ENCODE measurements at places on chromosomes 6 and 20.

- DNase-seq = no peak
Measured at GRCh38 chr6:24664046-24664987, 2.4 kb downstream of the TDP2 start.

DNA sequence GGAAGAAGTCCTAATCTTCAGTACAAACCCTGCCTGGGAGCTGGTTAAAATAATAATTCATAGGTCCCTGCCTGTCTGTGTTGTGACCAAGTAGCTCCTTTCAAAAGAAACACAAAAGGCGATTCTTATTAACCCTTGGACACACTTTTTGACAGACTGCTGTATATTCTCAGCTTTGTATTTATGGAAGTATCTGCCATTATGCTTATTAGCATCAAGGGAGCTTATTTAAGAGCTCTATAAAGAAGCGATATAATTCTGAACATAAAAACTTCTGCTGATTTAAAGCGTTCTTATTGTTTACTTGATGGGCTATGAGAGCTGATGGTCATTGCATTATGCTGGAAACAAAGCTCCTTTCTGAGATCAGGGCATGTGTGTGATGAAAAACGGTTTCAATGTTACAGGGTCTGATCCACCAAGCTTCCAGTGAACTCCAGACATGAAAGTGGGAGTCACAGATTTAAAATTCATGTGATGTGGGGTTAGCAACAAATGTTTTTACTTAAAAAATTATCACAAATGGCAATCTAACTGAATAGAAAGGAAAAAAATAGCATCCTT lies 181.8 kb upstream of the PDE10A start:
- no peak for DNase-seq

DNA sequence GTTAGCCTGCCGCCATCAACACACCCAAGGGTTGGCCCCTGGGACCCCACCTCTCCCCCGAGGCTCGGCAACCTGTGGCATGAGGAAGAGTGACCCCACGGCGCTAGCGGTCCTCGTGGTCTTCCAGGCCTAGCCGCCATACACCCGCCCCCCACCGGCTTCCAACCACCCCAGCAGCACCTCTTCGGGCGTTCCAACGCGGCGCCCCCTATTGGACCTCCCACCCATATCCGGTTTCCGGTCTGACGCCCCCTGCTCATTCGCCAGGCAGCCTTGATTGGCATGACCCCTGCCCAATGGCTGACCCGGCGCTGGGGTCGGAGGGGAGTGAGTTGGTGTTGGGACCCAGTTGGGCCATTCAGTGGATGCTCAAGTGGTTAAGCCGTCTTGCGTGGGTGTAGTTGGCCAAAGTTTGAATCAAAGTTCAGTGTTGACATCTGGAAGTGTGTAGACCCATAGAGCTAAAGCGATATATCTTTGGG lies at the start of gene GNAS-AS1:
Gene GNAS-AS1 (minus strand): TSS at position 210 of the 482 bp plus-strand sequence.
- DNase-seq = peak; percentile 100

DNA sequence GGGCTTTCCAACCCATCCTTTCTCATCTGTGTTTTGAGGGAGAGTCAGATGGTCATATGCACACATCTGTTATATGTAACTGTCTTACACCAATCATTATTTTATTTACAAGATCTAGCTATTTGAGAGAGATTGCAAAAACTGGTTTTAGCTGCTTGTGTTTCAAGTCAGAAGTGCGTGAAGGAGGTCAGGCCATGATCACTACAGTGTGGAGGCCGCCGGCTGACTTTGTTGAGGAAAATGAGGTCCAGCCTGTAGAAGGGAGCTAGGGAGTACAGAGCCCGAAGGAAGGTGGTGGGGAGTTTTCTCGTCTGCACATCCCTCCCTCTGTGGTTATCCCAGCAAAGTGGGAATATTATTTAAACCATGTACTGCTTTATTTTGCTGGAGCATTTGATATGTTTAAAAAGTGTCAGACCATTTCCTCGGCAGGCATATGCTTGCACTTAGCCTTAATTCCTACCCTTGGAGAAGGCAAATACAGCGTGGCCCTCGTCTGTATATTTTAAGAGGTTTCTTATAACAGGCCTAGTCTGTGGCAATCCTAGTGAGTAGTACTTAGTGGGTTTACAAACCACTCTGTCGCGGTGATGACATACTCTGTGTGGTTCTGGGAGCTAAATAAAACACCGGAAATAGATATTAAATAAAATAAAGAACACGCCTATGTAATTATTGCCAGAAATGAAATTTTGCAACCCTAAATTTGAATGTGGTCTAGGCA lies 95.6 kb downstream of the UST start:
- DNase-seq = no peak

GRCh38 chr6:164612751-164613150 lies 696.7 kb downstream of the C6orf118 start:
- DNase-seq = no peak

DNA sequence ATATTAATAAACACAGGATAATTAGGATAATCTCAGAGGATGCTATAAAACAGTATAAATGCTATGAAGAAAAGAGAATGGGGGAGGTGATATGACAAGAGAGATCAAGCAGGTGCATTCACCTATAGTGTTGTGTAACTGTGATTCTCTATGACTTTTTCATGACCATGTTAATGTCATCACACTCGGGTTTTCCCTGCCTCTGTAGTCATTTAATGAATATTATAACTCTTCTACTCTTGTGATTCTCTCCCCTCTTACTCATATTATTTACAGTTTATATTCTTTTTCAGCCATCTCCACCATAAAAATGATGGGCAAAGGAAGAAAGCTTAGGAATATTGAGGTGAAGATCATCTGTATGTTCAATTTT lies 106.9 kb upstream of the SGK1 start:
- DNase-seq = no peak

DNA sequence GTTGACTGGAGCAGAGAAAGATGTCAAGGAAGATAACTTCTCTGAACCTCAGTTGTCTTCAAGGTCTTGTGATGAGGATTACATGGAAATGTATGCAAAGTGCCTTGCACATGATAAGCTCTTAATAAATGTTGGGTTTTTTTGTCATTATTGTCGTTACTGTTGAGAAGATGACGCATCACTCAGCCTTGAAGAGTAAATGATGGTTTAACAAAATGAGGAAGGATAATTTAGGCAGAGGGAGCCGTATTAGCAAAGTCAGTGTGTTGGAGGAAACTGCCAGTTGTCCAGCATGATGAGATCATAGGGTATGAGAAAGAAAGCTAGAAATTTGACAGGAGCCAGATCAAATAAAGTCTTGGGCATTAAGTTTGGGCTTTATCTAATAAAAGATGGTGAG lies 8.8 kb upstream of the SUPT3H start:
- no peak for DNase-seq

DNA sequence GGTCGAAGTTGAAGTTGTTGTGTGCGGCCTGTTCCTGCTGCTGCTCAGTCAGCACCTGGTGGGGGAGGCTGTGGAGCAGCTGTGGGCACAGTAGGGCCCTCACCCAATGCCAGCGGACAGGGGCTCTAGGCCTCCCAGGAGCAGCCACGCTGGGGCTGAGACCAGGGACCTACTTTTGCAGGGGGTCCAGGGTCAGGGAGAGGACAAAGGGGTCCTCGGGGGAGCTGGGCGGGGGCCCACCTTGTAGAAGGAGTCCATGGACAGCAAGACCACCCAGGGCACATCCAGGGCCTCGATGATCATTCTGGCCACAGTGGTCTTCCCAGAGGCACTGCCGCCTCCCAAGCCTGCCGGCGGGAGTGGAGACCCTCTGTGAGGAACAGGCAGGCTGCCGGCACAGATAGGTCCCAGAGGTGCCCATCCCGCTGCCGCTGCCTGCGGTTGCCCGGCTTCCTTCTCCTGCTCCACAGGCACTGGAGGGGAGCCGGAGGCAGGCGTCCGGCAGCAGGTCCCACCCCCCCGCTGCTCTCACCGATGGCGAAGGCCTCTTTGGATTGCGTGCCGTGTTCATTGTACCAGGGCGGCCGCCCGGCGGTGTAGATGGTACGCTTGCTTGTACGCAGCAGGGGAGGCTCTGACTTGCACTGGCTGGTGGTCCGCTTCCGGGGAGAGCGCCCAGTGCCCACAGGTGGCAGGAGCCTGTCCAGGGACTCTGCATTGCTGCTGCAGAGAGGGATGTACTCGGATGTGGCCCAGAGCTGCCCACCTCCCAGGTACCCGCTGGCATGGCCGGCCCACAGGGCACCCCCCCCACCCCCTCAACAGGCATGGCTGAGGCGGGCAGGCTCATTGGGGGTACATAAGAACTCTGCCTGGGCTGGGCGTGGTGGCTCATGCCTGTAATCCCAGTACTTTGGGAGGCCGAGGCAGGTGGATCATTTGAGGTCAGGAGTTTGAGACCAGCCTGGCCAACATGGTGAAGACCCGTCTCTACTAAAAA lies 10.0 kb downstream of the UCKL1 start:
- no peak for DNase-seq

GRCh38 chr6:69135927-69136326 lies 500.8 kb downstream of the ADGRB3 start:
- no peak for DNase-seq

DNA sequence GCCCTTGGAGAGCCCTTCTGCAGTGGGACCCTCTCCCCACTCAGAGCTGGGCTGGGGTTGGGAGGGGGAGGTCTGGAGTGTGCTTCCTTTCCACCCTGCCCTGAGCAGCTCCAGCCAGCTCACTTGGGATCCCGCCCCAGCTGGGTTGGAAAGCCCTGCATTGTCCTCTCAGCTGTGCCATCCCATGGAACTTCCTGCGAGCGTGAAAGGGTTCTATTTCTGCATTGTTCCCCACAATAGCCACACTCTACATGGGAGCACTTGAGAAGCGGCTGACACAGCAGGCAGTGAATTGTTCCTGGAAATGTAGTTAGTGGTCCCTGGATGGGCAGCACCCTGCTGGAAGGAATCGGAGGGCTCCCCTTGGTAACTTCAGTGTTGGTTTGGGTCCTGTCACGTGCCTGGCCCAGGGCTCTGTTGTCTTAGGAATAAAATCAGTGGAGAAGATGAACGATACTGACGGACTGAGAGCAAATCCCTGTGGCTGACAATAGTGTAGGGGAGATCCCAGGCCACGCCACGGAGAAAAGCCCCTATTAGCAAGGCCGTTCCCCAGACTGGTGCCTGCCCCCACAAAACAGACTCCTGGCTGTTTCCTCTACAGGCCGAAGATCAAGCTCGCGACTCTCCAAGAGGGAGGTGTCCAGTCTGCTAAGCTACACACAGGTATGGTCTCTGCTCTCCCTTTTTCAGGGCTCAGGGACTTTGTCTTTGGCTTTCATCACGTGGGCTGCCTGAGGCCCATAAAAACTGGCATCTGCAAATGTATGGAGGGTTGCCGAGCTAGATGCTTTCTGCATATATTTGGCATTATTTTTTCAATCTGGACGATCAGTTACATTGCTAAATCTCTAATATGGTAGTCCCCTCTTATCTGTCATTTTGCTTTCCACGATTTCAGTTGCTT lies 18.8 kb downstream of the DNMT3B start:
- no peak for DNase-seq

- no peak for DNase-seq
Measured at GRCh38 chr6:73792738-73793137, 96.7 kb downstream of the CD109 start.

DNA sequence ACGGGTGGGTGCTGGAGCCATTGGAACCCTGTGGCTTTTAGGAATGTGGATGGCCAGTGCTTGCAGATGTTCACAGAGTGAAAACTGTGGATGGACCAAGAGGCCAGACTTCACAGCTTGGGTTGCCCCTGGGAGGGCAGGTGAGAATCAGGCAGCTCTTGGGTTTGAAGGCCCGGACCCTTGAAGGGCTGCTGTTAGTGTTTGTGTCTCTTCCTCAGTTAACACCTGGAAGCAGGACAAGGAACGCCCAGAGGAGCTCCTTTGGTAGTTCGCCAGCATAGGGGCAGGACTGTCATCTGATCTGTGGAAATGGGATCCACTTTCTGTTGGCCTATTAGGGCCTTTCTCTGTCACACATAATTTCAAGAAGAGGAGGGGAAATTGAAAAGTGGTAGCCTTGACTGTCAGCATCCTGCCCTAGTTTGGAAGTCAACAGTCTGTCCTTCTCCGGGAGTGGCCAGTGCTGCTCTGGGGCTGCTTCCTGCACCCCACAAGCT lies 43.6 kb downstream of the RIOK1 start:
- no peak for DNase-seq

GRCh38 chr6:105869835-105870440 lies 216.2 kb upstream of the PRDM1 start:
- no peak for DNase-seq

GRCh38 chr20:57710841-57711240 lies 1.0 kb upstream of the PMEPA1 start:
- no peak for DNase-seq

- DNase-seq = peak; percentile 1
Measured at GRCh38 chr6:48151142-48151541, 40.1 kb upstream of the PTCHD4 start.

DNA sequence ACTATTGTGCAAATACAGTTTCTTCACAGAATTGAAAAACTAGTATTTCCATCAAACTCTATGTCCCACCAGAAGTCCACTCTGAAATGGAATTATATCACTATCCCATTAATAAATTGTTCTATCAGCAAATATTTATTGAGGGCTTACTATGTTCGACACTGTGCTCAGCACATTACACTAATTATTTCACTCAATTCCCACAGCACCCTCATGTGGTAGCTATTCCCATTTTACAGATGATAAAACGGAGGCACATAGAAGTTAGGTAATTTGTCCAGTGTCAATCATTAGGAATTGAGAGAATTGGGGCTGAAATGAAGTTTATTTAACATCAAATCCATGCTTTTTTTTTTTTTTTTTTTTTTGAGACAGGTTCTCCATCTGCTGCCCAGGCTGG lies 52.5 kb downstream of the MKKS start:
- no peak for DNase-seq

DNA sequence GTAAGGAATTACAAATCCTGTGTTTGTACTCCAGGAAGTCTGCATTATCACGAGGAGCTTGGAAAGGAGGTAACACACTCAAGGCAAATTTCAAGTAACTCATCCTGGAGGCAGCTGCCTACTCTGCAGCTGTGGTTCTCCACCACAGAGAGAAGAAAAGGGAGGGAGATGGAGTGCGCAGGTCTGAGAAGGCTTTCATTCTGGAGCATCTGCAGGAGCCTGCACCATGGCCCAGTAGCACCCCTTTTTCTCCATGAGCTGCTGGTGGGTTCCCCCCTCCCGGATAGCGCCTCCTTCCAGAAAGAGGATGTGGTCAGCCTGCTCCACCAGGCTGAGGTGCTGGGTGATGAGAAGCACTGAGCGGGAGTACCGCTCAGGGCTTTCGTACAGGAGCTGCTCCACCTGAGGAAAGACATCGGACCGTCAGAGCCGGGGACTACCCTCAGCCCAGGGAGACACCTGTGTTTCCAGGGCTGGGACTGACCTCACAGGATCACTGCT lies 1.6 kb upstream of the PSMB8 start:
- DNase-seq = no peak
